ENCODE measurements at places on chromosomes 11 and 22.

DNA sequence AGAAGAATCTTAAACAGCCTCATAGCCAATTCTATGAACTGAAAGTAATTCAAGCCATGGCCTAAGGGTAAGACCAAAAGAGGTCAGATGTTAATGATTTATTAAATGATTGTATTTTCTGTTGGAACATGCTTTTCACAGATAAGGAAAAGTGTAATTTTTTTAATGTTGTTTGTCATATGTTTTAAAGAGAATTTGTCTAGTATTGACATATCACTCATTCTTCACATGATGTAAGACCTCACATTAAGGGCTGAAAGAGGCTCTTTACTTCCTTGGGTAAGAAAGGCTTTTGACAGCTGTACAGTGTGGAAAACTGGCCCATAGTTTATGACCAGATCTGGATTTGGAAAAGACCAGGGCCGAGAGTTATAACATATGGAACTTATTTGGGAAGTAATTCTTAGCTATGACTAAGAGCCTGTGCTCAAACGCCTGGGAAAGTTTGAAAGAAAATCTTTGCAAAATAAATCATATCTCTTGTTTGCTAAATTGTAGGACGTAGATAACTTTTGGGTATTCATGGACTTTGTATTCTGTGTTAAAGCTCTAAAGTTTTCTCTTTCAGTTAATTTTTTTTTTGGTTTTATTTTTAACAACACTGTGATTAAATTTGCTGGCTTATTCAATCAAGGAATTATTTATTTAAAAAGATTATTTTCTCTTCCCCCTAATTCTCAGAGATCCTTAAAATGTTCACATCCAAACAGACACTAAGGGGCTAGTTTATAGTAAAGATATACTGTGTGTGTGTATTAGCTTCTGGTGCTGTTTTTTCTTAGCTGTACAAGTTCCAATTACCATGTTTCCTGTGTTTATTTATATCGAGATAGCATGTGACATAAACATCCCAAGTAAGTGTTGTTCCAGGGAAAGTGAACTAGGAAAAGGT, 162.2 kb downstream of the ARHGAP42 start:
- DNase-seq: no peak

DNA sequence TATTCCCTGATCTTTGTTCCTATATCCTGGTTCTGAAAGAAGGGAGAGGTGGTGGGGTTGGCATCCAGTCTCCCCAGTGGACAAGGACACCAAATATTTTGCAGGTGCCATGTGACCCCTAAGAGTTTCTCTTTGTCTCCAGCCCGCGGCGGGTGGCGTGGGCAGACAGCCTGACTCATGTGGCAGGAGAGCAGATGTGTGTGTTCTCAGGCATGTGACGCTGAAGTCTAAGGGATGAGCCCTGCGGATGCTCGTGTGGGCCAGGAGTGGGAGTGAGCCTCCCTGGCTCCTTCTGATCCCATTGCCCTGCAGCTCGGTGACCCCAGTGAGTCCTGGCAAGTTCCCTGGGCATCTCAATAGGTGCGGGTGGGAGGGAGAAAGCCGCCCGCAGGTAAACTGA, 94.8 kb upstream of the TBCEL start:
- DNase-seq: no peak

DNA sequence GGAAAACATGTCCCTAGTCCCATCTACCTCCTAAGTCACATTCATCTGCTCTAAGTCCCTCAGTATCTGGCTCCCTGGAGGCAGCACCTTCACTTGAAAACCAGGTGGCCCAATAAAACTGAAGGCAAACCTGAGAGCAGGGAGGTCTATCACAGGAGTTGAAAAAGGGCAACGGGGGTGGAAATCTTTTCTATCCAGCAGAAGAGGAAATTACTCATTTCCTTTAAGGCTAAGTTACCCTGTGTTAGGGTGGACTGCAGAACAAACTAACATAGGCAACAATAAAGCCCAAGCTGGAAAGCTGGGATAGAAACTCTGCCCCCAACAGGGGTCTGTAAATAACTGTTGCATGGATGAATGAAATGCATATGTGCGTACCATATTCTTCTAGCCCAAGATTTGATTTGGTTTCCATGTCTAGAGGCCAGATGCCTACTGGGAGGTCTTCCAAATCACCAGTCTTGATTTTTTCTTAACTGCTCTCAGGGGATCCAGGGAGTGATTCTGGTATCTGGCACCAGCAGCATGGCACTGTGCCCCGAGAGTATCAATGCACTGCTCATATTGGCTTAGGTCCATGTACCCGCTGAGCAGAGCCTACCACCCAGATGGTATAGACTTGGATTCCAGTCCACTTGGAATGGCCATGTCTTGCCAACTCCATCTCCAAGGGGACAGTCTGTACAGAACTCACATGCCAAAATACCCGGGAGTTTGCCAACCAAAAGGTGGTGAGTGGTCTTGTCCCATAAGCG, 350.0 kb upstream of the NCAM1 start:
- DNase-seq: no peak

GRCh38 chr22:26839216-26839615, 181.8 kb downstream of the MIAT start:
- DNase-seq: no peak

DNA sequence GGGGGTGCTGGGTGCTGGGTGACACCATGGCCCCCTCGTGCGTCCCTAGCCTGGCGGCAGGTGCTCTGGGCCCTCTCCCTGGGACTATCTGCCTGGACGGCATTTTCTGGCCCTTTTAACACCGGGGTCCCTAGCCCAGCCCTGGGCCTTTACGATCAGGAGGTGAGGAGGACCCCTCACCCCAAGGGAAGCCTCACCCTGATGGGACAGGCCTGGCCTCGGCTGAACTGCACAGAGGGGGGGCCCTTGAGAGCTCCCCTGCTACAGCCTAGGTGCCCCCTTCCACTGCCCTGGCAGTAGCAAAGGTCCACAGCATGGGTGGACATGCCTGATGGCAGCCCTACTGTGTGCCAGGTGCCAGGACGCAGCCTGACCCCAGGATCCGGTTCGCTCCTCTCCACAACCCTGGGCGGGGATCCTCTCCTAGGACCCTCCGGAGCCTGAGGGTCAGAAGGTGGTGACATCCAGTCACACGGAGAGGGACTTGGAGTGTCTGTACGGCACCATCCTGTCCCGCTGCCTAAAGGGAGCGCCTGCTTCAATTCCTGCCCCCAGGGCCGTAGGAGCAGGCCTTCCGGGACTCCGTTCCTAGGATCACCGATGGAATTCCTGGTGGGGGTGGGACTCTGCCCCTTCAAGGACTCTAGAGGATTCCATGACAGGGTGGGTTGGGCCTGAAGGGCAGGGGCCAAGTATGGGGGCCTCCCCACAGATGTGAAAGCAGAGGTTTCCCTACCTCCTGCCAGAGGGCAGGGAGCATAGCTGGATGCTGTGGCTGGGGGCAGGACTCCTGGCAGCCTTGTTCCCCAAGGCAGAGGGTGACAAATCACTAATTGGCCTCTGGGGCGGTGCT, 33.0 kb upstream of the TH start:
- no peak for DNase-seq

DNA sequence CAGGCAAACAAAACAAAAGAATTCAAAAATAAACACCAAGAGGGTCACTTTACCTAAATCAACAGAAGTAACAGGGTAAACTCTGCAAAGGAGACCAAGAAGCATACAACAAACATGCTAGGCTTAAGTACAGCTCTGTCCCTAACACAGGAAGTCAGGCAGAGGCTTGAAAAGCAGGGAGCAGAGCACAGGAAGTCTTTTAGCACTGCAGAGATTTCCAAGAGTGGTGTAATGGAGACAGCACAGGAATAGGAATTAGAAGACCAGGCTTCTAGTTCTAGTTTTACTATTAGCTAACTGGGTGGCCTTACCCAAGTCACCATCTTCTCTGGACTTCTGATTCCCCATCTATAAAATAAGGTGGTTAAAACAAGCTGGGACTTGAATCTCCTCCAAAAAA, 1.9 kb downstream of the RBFOX2 start:
- DNase-seq: no peak

GRCh38 chr11:8168485-8169257, at the start of gene RIC3:
Gene RIC3 (minus strand): TSS chr11:8169025. CDS start chr11:8168989, 36 bp downstream.
- DNase-seq: peak; percentile 36

GRCh38 chr11:8204025-8204424, 35.2 kb upstream of the RIC3 start:
- no peak for DNase-seq

DNA sequence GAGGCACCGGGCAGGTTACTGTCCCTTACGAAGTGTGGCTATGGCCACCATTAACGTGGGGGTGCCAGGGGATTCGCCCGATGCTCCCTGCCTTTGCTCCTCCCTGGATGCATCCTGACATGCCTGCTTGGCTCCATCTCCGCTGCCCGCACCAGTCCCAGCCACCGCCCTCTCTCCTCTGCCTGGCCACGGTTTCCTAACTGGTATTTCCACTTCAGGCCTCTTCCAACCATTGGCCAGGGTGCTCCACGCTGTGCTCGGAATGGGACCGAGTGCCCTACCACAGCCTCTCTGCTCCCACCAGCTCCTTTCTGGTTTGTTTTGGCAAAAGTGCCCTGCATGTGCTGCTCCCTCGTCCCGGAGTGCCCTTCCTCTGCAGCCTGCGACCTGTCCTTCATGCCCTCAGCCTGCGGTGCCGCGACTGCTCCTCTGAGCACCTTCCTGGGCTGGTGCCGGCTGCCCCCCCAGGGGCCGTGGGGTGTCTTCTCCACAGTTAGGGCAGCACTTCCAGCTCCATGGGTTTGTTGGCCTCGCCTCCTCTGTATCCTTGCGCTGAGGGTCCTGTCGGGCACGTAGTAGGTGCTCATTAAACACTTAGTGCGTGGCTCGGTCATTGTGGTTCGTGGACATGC, 12.6 kb upstream of the GRAMD4 start:
- no peak for DNase-seq

- no peak for DNase-seq
Observed at GRCh38 chr11:20090654-20091374, 69.5 kb downstream of the DBX1 start.

DNA sequence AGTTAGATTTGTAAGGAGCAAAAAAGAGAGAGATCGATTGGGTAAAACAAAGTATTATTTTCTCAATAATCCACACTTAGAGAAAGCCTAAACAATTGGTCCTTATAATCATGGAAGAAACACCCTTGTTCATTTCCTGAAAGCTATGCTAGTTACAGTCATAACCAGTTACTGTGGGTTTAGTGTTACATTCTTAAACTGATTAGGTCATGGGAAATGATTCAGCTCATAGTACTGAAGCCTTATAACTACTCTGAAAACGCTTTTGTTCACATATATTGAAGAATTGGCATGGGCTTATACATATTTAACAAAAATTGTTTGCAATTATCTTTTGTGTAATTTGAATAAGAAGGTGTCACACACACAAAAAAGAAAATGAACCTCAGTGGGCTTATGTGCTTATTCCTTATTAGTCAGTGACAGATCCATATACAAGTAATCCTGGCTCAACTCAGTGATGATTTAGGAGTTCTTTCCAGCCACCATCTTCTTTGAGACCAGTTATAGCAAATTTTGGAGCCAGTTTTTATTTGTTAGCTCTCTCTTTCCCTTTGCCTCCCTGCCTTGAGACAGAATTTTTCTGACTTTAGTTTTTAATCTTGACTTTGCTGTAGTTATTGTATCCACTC, 198.5 kb upstream of the CTSC start:
- DNase-seq: no peak

GRCh38 chr11:63537293-63538101, 889 bp downstream of the PLAAT4 start:
- no peak for DNase-seq

DNA sequence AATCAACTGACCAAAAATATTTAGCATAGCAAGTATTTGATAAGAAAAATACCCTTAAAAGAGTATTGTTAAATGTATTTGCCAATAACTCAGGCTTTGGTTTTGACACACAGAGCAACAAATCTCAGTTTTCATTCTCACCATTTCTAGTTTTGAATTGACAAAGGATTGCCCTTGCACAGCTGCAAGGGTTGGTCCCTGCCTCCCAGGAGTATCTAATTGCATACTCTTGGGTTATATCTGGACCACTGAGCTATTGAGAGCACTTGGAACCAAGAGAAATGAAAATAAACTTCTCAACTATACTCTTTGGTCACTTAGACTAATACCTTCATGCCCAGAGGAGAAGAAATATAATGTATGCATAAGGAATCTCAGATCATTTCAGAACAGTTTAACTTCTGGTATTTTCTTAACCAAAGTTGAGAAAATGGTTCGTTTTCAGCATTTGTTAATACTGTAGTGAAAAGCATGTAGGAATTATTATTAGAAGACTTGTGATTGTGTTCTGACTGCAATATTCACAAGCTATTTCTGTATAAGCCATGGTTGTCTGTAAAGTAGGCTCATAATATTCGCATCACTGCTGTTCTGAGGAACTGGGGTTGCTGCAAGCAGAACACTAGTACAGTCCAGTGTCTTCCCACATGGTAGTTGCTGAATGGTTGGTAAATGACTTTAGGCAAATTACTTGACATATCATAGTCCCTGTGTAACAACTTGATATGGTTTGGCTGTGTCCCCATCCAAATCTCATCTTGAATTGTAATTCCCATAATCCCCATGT, 7.9 kb downstream of the C2CD3 start:
- DNase-seq: no peak

DNA sequence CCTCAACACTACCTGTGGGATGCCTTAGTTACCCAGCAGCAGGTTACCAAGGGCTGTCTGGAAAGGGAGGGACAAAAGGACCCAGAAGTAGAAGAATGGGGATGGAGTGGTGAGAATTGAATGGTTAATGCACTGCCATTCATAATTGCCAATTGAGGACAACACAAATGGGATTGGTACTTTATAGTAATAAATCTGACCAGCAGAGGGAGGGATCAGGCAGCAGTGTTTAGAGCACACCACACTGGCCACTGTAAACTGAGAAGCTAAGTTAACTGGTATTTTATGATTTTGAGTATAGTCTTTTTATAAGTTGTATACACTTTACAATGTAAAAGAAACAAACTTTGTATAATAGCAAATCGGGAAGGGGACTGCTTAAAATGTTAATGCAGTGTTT, 10.7 kb downstream of the TBRG1 start:
- no peak for DNase-seq

DNA sequence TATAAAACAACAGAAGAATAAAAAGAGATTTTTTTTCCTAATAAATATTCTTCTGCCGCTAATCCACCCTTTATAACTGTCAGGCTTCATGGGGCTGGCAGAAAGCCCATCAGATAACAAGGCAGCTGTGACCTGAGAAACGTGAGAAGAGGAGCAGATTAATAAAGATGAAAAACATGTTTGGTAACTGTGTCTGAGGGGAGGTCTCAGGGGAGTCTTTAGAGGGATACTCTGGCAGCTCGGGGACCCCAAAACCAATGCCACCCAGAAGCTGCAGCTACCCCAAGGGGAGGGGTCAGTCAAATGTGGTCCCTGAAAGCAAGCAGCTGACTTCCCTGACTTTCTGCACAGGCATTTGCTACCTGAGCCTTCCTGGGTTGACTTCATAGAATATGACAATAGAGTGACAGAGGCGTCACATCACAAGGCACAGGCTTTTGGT, 48.4 kb upstream of the POU2AF1 start:
- DNase-seq: no peak
